ENCODE measurements at places on chromosomes 5 and 9. TPM values are rescaled to one million over a fixed set of nuclear protein-coding genes. Genes with fewer than 3 reads are reported as not detected.

SV2C gene
- total RNA-seq: 0.26 TPM

BASP1 gene
- total RNA-seq: not detected

ANKRD33B gene
- total RNA-seq: 6.8 TPM

ZNG1F gene
- 14.1 TPM for total RNA-seq

C7 gene
- total RNA-seq: not detected

GRCh38 chr5:65043843-65044359, 275.2 kb downstream of the CWC27 start:
- DNase-seq: no peak

Data from activated CD8-positive, alpha-beta memory T cell treated with anti-CD3 and anti-CD28 coated beads, Interleukin-2, amount 10 ng/mL, durations not matched to agents 7 days and 5 days (primary cell).